RPMI7951 (cell line): ENCODE measurements at places on chromosomes 6 and 20. TPM values are rescaled to one million over a fixed set of nuclear protein-coding genes. Genes with fewer than 3 reads are reported as not detected.

The MUC22 gene
- not detected in 2 replicates for total RNA-seq

The MCHR2 gene
- total RNA-seq = not detected in 2 replicates

The KIAA1755 gene
- total RNA-seq = 0.59 and 1.1 TPM in 2 replicates

The SLC52A3 gene
- total RNA-seq = not detected in 2 replicates

The ROMO1 gene
- total RNA-seq = 624 and 862 TPM in 2 replicates

The ZHX3 gene
- total RNA-seq = 20.8 and 22.1 TPM in 2 replicates

The CST2 gene
- total RNA-seq = 0.84 TPM in 1 of 2 replicates, not detected in the other

The CST5 gene
- not detected in 2 replicates for total RNA-seq

The CLPSL2 gene
- not detected in 2 replicates for total RNA-seq

The CYP24A1 gene
- total RNA-seq = 1.1 and 1.5 TPM in 2 replicates

The PEX3 gene
- 28.5 and 41.6 TPM in 2 replicates for total RNA-seq

The CHRNA4 gene
- total RNA-seq = not detected in 2 replicates

The PDYN gene
- not detected in 2 replicates for total RNA-seq

The PTGIS gene
- under 0.01 and 0.24 TPM in 2 replicates for total RNA-seq

The ISM1 gene
- total RNA-seq = 0.39 and 0.48 TPM in 2 replicates

The TRIM40 gene
- total RNA-seq = not detected in 2 replicates

The WFDC5 gene
- not detected in 2 replicates for total RNA-seq

The CST7 gene
- 77.4 and 80.0 TPM in 2 replicates for total RNA-seq
